Choroid plexus epithelial cell (primary cell): ENCODE measurements at places on chromosomes 4 and X.

DNA sequence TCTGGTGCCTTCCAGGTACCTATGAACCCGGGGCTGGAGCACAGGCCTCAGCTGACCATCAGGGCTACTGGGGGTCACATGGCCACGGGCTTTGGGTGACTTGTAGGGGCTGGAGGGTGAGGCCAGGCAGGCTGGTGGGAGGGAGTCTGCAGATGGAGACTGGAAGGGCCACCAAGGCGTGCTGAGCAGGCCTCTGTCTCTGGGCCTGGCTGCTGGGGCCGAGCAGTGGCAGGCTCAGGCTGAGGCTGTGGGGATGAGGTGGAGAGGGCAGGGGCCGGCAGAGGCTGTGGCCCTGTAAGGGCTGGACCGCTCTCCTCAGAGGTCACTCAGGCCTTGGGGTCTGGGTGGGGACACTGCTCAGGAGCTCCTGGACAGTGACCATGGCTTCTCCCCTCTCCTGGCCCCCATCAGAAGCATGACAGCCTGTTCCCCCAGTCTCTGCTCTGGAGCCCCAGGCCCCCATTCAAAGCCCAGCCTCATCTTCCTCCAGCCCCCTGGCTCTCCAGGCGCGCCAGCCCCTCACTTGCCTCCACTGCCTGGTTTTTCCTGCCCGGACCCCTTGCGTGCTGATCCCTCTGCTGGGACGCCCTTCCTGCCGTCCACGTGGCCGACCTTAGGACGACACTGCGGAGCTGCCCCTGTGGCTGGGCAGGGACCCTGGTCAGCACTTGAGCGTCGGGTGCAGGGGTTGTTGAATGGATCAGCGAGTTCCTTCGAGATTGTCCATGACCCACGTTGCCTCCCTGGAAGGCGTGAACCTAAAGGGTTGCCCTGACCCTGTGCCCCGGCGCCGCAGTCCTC is 11.1 kb upstream of the NAT8L start:
- DNase-seq: no peak

GRCh38 chr4:17526695-17527477 is 11.9 kb downstream of the CLRN2 start:
- peak; percentile 8 for DNase-seq

- DNase-seq: no peak
Measured at GRCh38 chr4:109913596-109914241, 1.0 kb downstream of the EGF start.

DNA sequence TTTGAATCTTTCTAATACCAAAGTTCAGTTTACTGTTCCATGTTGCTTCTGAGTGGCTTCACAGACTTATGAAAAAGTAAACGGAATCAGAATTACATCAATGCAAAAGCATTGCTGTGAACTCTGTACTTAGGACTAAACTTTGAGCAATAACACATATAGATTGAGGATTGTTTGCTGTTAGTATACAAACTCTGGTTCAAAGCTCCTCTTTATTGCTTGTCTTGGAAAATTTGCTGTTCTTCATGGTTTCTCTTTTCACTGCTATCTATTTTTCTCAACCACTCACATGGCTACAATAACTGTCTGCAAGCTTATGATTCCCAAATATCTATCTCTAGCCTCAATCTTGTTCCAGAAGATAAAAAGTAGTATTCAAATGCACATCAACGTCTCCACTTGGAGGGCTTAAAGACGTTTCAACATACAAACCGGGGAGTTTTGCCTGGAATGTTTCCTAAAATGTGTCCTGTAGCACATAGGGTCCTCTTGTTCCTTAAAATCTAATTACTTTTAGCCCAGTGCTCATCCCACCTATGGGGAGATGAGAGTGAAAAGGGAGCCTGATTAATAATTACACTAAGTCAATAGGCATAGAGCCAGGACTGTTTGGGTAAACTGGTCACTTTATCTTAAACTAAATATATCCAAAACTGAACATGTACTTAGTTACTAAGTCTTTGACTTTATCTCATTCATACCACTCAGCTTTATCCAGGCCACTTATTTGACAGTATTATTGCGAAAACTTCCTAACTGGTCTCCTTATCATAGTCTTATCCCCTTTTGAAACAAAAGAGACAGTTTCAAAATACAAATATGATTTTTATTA is 3.6 kb upstream of the AFP start:
- DNase-seq: no peak

DNA sequence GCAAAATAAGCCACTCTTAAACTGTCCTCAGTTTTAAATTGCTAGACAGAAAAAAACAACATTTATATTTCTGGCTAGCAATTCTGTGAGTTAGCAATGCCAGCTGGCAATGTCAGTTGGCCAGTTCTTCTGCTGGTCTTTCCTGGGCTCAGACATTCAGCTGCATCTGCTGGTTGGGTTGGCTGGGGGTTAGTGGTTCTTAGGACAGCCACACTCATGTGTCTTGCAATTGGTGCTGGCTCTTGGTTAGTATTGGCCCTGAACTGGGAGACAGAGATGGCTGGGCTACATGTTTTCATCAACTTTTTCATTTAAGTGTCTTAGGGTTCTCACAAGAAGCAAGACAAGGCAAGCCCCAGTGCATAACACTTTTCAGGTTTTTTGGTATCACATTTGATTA is 48.0 kb upstream of the PDLIM5 start:
- DNase-seq: no peak

DNA sequence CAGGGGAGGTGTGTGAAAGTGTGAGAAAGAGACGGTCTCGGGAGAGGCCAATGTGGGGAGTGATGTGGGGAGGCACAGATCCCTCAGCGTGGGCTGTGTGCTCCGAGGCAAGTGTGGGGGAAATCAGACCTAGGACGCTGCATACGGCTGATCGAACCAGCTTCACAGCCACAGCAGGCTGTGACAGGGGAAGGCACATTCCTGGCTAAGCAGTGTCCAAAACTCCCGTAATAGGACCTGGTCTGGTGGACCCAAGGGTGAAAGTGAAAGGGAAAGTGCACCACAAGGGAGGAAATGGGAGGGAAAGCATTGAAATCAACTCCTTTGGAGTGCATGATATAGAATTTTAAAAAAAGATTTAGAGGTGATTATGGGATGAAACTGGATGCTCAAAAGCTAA is 10.9 kb upstream of the RHOXF2 start:
- DNase-seq: no peak

DNA sequence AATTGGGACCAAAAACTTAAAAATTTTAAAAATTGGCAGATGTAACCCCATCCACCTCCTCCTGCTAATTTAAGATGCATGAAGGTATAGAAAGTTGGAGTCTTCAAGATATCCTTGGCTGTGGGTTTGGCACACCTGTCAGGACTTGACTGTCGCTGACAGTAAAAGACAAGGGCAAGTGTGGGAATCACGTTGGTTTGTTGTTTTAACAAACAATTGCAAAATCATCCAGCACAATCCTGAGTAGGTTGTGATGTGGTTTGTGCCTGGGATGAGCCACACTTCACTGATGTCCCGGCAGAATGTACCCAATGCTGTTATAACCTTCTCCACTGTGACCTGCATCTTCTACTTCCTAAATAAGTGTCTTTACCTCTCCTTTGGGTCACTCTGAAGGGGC is 24.0 kb downstream of the HOPX start:
- no peak for DNase-seq

GRCh38 chr4:186700746-186701145 is 22.9 kb downstream of the FAT1 start:
- DNase-seq: no peak

- peak; percentile 97 for DNase-seq
Measured at GRCh38 chr4:15913631-15913970, 24.9 kb downstream of the FGFBP1 start.

GRCh38 chrX:11546917-11547316 is 118.8 kb downstream of the ARHGAP6 start:
- no peak for DNase-seq

- DNase-seq: no peak
Measured at GRCh38 chr4:67776746-67777145, 22.6 kb upstream of the GNRHR start.

DNA sequence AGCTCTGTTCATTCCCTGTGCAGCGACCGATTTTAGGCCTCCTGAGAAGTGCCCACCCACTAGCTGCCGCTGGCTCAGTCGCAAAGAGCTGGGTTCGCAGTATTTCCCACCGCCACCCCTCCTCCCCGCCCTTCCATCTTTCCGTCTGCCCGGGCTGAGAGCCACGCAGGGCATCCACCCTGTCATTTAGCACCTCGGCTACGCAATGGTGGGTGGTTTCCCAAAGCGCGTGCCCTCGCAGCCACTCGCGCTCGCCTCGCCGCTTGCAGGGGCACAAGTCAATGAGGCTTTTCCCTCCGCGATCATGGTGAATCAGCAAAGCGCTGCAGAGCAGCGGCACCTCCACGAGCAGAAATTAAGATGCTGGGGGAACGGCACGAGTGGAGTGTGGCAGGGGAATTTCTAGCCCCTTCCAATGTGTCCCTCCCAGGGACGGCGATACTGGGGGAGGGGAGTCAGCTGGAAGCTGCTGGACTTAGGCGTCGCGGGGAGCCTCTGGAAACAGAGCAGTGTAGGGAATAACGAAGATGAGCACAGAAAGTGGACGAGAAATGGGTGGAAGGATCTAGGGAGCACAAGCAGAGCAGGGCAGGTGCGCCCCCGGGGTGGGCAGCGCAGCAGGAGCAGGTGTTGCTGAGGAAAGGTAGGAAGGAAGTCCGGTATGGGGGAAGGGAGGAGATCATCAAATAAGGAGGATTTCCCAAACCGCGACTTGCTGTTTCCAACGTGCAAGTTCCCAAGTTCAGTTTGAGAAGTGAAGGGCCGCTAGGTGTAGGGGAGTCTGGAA is 2.4 kb upstream of the PTCHD1 start:
- DNase-seq: no peak

- peak; percentile 67 for DNase-seq
Measured at GRCh38 chrX:54891573-54891972, 29.1 kb upstream of the TRO start.

DNA sequence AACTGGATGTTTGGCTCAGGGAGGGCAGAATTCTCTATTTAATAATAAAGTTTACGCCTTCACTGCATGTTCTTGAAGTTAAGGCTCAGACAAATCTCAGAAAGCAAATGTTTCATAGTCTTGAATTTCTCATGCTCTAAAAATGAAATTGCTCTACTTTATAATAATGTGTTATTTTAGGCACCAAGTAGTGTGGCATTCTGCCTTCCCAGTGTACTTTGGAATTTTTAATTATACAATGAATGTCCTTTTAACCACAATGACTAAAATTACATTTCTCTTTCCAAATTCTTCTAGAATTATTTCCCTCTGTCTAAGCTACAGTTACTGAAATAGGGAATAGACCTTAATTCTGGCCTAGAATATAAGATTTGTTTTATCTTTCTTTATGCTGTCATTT is 97.9 kb upstream of the PDE5A start:
- no peak for DNase-seq

GRCh38 chr4:88735564-88735963 is 37.9 kb upstream of the NAP1L5 start:
- peak; percentile 39 for DNase-seq

DNA sequence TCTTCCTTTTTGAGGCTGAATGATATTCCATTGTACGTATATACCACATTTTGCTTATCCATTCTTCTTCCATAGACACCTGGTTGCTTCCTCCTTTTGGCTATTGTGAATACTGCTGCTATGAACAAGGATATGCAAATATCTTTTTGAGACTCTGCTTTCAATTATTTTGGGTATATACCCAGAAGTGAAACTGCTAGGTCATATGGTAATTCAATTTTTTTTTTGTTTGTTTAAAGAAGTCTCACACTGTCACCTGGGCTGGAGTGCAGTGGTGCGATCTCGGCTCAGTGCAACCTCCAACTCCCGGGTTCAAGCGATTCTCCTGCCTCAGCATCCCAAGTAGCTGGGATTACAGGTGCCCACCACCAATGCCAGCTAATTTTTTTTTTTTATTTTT is 75.3 kb downstream of the METTL14 start:
- DNase-seq: no peak

DNA sequence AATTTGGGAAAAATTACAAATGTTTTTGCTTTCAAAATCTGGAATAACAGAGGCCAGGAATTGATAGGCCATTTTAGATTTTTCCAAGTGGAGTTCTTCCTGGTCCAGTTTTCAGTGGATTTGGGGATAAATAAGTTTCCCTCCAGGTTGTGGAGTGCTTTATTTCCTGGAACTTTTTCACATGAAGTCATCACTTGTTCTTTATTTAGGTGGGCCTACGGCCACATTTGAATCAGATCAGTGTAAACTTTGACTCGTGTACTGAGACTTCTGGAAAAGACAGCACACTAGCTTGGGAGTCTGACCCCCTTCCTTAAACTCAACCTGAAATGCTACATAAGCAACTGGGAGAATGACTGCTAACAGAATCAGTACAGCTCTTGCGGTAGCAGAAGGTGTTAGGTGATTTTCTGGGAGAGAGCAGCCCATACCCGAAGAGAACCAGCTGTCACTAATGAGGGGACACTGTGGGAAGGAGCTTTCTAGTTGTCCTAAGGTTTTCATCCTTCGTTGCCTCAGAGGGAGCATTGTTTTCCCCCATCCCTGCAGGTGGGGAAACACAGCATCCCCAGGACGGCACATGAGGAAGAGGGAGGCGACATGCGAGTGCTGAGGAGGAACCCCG is 235.2 kb upstream of the FAT1 start:
- DNase-seq: no peak

DNA sequence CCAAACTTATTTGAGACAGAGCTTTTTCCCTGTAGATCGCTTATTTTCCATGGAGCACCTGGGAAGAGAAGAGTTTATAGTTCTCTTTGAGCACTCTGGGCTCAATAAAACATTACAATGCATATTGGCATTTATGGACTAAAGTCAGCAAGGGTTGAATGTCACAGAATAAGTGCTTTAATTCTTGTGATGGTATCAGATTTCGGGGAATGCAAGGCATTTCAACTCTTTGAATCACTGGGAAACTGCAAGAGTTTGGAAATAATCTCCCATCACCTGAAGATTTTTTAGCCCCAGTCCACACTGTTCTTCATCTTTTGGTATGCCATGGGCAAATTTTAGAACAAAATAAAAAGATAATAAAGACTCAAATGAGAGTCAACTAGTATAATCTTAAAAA is 111.5 kb upstream of the WDFY3 start:
- DNase-seq: no peak

DNA sequence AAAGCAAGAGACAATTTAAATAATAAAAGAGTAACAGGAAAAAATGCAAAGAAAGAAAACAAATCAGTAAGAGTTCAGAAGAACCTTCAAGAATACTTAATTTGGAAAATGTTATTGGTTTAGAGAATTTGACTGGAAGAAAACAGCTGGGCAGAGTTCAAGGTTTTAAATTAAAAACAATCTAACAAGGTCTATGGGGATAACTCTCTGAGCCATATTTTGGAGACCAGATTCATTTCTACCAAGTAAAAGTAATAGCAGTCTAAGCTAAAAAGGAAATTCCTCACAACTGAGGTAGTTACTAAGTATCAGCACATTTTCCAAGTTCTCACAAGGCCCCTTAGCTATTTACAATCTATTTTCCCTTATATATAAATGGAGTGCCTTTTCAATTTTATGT is 82.4 kb upstream of the TFDP3 start:
- peak; percentile 28 for DNase-seq

GRCh38 chr4:3233391-3234071 is 15.4 kb upstream of the MSANTD1 start:
- peak; percentile 39 for DNase-seq

DNA sequence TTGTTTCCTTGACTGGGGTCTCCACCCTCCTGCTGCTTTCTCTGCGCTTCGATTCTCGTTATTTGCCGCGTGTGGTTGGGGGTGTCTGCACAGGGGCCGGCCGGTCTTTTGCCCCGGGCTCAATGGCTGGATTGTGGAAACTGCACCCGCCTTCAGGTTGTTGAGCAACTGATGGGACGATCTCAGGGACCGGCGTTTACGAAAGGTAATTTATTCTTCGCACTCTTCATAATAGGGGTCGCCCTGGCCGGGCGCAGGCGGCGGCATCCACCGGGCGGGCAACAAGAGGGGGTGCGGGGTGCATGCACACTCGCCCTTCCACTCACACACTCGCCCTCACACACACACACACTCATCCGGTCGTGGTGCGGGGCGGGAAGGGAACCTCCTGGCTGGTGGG is 1.4 kb downstream of the ADGRL3 start:
- DNase-seq: peak; percentile 19
